ENCODE measurements at places on chromosomes 11 and 22. TPM values are rescaled to one million over a fixed set of nuclear protein-coding genes. Genes with fewer than 3 reads are reported as not detected.

GRCh38 chr11:120579611-120580031 is 68.1 kb downstream of the GRIK4 start:
- no peak for DNase-seq

GRCh38 chr11:86760577-86760976 is 39.8 kb upstream of the PRSS23 start:
- DNase-seq, result no peak

GRCh38 chr11:3986301-3986700 is 108.3 kb upstream of the RRM1 start:
- DNase-seq, result no peak

GRCh38 chr22:39997939-39998726 is 3.4 kb downstream of the FAM83F start:
- peak; percentile 84 for DNase-seq

DNA sequence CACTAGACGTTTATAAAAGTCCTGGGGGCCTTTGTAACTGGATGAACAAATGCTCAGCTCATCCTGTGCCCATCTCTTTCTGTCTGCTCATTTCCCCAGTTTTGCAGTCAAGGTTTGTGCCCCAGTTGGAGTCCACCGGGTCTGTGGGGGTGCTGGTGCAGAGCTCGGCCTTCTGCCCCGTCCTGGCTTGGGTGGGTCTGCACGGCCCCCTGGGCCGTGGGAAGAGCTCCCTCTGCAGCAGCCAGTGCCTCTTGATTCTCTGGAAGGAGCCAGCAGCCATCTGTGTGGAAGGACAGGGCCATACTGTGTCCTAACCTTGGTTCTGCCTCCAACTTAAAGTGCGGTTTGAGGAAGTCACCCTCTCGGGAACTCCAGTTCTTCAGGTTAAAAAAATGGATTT is 140.2 kb downstream of the NTM start:
- no peak for DNase-seq

- DNase-seq, result no peak
Observed at GRCh38 chr11:11416917-11417316, 63.9 kb upstream of the CSNK2A3 start.

DNA sequence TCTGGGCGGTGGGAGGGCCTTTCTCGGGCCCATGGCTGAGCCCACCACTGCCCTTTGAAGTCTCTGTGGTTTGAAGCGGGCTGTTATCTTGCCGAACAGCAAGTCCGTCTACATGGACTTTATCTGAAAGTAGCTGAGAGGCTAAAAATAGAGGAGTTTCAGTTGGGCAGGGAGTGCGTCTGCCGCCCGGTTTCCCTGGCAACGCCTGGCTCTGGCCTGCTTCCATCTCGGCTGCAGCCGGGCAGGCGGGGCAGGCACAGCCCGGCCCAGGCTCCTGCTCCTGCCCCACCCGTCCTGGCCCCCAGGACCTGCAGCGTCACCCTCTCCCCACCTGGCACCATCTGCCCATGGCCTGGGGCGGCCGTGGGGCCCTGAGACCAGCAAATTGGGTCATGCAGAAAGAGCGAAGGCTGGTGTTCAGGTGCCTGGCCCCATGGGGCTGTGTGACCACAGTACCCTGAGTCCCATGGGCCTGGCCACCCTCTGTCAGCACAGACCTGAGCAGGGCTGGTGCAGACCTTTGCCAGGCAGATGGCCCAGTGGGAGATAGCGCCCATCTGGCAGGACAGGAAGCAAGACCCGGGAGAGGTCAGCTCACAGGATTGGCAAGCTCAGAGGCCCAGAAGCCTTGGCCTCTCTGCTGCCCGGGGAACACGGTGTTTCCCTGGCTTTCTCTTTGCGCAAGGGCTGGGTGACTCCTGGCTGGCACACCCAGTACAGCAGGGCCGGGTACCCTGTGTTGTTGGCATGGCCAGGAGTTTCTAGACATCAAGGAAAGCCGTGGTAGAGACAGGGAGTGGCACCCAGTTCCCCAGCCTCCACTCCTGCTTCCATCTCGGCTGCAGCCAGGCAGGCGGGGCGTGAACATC is 79.1 kb upstream of the KCNQ1OT1 start:
- DNase-seq, result peak; percentile 55

DNA sequence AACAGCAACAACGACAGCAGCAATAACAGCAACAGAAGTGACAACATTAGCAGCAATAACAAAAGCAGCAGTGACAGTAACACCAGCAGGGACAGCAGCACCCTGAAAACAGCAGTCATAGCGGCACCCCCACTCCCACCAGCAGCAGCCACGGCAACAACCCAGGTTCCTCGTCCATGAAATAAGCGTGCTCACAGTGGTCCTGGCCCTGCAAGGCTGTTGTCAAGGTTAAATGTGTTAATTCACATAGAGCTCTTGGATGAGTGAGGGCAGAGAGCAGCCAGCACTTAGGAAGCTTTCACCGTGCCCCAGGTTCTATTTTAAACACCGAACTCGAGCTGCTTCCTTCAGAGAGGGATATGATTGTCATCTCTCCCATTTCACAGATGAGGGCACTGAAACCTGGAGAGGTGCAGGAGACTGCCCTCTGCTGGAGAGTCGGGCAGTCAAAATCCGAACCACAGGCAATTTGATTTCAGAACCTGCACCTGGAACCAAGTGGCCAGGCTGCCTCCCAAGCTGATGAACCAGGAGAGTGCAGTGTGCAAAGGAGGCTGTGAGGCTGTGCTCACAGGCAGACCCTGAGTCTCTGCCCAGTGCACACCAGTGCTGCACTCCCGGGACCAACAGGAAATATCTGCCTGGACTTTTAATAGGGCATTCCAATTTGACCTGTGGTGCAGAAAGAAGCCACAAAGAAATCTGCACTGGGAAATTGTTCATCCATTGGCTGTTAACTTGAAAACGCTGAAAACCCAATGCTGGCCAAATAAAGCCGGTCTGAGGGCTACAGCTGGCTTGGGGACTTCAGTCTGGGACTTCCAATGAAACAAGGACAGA is 22.9 kb upstream of the FGF3 start:
- DNase-seq, result no peak

DNA sequence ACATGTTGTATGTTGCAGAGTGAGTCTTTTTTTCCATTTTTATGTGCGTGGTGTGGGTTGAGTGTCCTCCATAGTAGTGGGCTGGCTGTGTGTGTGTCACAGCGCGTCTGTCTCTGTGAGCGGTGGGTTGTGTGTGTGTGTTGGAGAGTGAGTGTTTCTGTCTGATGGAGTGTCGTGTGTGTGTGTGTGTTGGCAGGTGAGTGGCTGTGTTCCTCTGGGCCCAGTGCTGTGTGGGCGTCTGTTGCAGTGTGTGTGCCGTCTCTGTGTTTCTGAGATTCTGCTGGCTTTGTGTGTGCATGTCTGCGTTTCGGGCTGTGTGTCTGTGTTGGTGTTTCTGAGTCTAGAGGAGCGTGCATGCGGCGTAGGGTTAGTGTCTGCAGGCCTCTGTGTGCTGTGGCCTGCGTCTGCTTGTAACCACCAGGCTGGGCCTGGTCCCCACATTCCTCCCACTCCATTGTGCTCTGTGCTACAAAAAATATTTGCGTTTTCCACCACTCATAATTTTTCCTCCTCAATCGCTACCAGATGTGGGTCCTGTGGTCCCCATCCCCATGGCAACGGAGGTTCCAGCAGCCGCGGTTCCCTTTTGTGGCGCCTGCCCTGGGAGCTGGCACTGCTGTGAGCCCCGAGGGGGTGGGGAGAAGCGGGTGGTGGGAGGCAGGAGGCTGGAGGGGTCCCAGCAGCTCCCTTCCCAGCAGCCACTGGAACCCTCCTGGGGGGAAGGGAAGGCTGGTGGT is 15.2 kb downstream of the SCARF2 start:
- DNase-seq, result no peak

DNA sequence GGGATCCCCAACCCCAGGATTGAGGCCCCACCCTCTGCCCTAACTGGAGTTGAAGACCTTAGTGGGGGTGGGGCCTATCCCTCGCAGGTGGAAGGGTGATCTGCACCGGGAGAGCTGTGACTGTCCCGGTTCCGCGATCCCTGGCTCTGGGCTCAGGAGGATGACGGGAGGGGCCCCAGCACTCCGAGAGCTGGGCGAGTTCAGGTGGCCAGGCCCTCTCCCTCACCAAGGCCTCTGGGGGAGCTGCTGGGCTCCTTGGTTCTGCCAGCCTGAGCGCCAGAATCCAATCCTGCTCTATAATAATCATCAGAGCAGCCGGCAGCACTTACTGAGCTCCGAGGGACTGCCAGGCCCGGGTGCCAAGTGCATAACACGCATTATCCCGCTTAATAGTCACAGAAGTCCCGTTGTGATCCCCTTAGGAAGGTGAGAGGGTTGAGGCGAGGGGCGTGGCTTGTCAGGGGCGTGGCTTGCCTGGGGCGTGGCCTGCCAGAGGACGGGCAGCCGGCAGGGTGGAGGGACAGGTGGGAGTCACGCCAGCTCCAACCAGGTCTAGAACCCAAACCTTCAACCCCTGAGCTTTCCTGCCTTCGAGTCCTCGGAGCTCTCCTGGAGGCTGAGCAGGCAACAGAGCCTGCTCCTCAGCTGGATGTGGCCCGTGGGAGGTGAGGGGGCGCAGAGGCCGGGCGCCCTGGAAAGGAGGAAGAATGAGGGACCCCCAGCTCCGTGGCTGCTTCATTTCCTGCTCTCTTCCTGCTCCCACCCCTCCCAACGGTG is 7.3 kb upstream of the SYT7 start:
- DNase-seq, result no peak

- DNase-seq, result peak; percentile 73
Observed at GRCh38 chr11:84714316-84714780, 912.8 kb downstream of the DLG2 start.

GRCh38 chr11:119015054-119015611 is 3.0 kb downstream of the RPS25 start:
- DNase-seq, result no peak

GRCh38 chr22:44821741-44822475 is 69.5 kb downstream of the ARHGAP8 start:
- DNase-seq, result no peak

DNA sequence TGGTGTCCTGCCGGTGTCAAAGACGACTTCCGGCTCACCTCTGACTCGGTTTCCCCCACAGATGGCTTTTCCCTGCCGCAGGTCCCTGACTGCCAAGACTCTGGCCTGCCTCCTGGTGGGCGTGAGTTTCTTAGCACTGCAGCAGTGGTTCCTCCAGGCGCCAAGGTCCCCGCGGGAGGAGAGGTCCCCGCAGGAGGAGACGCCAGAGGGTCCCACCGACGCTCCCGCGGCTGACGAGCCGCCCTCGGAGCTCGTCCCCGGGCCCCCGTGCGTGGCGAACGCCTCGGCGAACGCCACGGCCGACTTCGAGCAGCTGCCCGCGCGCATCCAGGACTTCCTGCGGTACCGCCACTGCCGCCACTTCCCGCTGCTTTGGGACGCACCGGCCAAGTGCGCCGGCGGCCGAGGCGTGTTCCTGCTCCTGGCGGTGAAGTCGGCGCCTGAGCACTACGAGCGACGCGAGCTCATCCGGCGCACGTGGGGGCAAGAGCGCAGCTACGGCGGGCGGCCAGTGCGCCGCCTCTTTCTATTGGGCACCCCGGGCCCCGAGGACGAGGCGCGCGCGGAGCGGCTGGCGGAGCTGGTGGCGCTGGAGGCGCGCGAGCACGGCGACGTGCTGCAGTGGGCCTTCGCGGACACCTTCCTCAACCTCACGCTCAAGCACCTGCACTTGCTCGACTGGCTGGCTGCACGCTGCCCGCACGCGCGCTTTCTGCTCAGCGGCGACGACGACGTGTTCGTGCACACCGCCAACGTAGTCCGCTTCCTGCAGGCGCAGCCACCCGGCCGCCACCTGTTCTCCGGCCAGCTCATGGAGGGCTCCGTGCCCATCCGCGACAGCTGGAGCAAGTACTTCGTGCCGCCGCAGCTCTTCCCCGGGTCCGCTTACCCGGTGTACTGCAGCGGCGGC is 5.5 kb downstream of the B3GNT6 start:
- peak; percentile 30 for DNase-seq

- DNase-seq, result no peak
Observed at GRCh38 chr11:75479597-75480145, 46.1 kb downstream of the GDPD5 start.

DNA sequence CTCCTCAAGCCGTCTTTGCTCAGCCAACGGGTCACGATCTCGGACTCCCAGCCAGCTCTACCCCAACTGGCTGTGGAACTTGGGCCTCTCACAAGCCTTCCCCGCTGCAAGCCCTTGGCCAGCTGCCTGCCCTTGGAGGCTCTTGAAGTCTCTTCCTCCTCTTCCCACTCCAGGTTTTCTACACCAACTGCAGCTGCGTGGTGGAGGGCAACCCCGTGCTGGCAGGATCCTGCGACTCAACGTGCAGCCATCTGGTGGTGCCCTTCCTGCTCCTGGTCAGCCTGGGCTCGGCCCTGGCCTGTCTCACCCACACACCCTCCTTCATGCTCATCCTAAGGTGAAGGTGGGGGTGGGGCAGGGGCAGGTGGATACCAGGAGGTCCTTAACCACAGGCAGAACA is 40.5 kb upstream of the TPBGL start:
- DNase-seq, result no peak

DNA sequence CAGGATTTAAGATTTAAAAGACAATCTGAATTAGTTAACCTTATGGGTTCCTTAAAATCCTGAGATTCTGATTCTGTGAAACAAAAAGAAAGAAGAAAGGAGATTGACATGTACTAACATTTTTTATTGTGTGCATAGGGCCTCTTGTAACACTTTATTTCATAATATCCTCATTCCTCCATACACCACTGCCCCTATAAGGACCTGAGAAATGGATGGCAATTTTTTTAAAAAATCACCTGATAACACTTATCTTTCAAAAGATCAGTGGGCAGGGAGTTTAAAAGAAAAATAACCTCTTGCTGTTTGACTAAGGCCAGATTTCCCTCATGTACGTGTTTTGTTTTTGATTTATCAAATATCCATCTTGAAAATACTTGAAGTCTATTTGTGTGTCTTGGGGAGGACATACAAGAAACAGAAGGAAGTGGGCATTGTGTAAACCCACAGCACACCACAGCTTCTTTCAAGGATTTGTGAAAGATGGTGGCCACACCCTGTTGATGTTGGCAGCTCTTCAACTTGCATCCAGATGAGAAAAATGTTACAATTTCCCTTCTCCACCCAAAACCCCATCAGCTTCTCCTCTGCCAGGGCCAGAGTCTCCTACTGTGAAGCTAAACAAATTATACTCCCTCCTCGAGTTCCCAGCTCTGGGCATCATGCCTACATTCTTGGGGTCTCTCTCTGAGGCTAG is 35.0 kb upstream of the MPEG1 start:
- DNase-seq, result no peak

GRCh38 chr11:92330114-92330513 is 105.5 kb downstream of the FAT3 start:
- DNase-seq, result no peak

- DNase-seq, result peak; percentile 12
Observed at GRCh38 chr11:41498726-41499125, 39.3 kb upstream of the LRRC4C start.

- DNase-seq, result no peak
Observed at GRCh38 chr11:74033046-74033445, 24.2 kb upstream of the UCP3 start.

GRIA4 gene
- polyA plus RNA-seq, result 0.69 TPM

LRP4 gene
- polyA plus RNA-seq, result 34.6 TPM

ADSL gene
- 108 TPM for polyA plus RNA-seq

MMP8 gene
- not detected for polyA plus RNA-seq

GPR137 gene
- polyA plus RNA-seq, result 45.3 TPM

NFRKB gene
- 55.6 TPM for polyA plus RNA-seq

VSIG10L2 gene
- polyA plus RNA-seq, result not detected
